ENCODE measurements at places on chromosomes 2 and 18.

- DNase-seq: no peak
Observed at GRCh38 chr2:10129490-10129889, 7.0 kb downstream of the RRM2 start.

DNA sequence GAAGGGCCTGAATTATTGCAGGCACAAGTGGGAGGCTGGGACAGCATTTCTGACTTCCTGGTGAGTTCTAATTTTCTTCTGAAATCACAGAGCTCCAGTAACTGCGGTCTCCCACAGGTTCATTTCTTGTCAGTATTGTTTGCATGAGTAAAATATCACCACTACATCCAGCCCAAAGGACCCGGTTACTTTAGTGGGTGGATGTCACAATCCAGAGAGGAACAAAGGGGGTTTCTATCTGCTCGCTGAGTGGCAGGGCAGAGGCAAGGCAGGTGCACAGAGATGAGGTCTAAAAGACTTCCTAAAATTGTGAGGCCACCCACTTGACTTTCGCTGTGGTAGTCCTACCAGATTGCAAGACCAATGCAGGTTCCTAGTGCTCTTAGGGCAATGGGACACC lies 800.4 kb upstream of the ID2 start:
- no peak for DNase-seq

GRCh38 chr2:32358111-32358482 lies 1.3 kb downstream of the BIRC6 start:
- peak; percentile 47 for DNase-seq

- DNase-seq: no peak
Observed at GRCh38 chr2:26284132-26284531, 39.4 kb downstream of the HADHB start.

GRCh38 chr2:10790228-10790973 lies 22.2 kb downstream of the PDIA6 start:
- DNase-seq: no peak

DNA sequence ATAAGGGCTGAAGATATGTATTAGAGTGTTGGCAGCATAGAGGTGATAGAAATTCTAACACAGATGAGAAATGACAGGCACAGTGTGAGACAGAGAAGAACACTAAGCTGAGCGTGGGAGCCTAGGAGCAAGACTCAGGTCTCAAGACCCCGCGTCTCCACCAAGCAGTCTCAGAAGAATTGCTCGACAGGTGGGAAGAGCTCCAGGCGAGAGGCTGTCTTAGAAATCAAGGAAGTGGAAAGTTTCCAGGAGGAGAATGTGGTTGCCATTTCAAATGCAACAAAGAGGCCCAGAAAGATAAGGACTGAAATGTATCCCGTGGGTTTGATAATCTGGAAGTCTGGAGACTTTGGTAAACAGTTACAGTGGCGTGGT lies 31.5 kb upstream of the CAB39 start:
- DNase-seq: no peak

All from femur (tissue), 1 donor.